ENCODE measurements at places on chromosomes 4 and X. TPM values are rescaled to one million over a fixed set of nuclear protein-coding genes. Genes with fewer than 3 reads are reported as not detected.
A peak's percentile ranks its signal among the peaks of the same experiment; 100 is the strongest.

GRCh38 chr4:172104539-172104938 lies 291.3 kb downstream of the GALNTL6 start:
- no peak overlapping the region for H3K4me3 ChIP-seq
- DNase-seq: no peak
- H3K4me1 ChIP-seq: no peaks in the 10 kb centered on the region
- no peaks in the 10 kb centered on the region for H3K27me3 ChIP-seq
- no peaks in the 10 kb centered on the region for H3K36me3 ChIP-seq
- H3K27ac ChIP-seq: no peak overlapping the region

DNA sequence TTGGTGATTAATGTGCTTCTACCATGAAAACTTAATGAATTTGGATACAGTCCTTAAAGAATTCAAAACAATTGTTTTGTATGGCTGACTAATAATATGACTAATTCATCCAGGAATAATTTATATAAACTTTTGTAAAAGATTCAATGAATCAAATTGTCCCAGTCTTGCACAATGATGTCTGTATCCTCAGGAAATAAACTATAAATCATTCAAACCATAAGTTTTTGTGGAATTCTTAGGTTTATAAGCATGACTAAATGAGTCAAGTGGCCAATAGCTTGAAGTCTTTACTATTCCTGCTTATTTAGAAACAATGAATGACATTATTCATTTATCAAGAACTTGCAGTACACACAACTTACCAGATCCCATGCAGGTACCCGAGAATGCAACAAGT lies 935.0 kb upstream of the INTU start:
- DNase-seq: no peak
- H3K27ac ChIP-seq: no peak overlapping the region
- H3K4me3 ChIP-seq: no peak overlapping the region
- H3K27me3 ChIP-seq: no peaks in the 10 kb centered on the region
- no peaks in the 10 kb centered on the region for H3K4me1 ChIP-seq

The TLR1 gene
- 9.8 TPM for total RNA-seq

DNA sequence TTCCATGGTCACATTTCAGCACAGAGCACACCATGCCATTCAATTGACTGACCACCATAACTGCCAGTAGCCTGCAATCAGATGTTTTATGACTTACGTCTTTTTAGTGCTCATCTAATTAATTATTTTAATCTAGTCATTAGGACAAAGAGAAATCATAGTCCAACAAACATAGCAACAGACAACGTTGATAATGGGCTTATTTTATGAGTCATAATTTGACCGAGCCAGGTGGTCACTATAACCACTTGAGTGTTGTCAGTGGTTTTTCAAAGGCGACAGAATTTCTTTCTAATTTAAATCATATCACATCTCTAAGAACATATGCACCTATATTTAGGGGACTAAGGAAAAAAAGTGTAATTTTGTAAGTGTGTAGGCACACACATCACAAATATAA lies 1.9 kb downstream of the SEC24D start:
- H3K4me3 ChIP-seq: peak overlapping the region; percentile 95
- H3K27me3 ChIP-seq: no peaks in the 10 kb centered on the region
- DNase-seq: no peak
- H3K36me3 ChIP-seq: peaks cover 19% of the 10 kb centered on the region

The MAGEC2 gene
- total RNA-seq: not detected

Data from CD4-positive, CD25-positive, alpha-beta regulatory T cell (primary cell).